Hematopoietic multipotent progenitor cell treated with erythropoietin and hydrocortisone succinate and interleukin-3 and kit ligand, for 4 days (in vitro differentiated cells): ENCODE measurements at places on chromosomes 5 and 9.
A peak's percentile ranks its signal among the peaks of the same experiment; 100 is the strongest.

DNA sequence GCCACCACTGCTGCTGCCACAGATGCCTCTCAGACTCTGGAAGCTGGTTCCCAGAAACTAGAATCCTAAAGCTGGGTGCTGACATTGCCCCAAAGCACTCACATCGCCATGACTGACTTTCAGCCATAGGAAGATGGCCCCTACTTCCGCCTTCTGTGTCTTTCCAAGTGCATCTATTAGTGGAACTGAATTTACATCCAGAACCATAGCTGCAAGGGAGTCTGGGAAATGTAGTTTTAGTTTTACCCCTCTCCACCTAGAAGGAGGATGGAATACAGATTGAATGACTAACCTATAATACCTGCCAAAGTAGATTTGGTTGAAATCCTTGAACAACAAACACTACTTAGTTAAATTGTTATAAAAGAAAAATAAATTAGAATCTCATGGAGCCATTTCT is 118.8 kb downstream of the RASGRF2 start:
- no peak for DNase-seq

DNA sequence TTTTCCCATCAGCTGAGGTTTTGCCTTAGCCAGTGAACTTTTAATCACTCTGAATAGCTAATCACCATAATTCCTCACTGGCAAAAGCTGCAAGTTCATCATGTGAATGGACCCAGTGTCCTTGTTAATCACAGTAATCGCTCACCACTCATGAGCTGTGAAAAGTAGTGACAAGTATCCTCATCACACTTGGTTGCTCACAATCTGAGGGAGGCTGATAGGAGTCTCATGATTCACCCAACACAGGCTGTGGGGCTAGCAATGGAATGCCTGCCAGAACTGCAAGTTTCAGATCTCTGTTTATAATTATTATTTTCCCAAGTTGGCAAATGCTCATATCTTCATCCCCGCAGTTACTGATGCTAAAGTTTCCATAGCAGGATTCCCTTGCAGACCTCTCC is 467.2 kb downstream of the KIF4B start:
- no peak for DNase-seq

DNA sequence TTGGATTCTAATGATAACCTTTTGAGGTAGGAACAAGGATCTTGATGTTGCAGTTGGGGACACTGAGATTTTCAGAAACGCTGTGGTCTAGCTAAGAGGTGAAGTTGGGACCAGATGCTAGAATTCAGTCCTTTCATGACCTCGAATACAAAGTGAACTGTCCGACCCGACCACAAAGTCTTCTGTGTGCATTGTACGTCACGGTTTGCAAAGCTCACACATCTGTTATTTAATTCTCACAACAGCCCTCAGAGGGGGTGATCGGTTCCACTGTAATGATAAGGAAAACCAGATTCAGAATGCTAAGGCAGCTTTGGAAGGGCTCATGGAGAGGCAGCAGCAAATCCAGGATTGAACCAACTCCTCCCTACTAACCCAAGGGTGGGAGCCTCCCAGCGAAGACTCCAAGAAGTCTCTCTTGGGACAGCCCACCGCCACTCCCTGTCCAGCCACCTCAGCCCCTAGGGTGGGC is 16.6 kb upstream of the KIF12 start:
- no peak for DNase-seq

DNA sequence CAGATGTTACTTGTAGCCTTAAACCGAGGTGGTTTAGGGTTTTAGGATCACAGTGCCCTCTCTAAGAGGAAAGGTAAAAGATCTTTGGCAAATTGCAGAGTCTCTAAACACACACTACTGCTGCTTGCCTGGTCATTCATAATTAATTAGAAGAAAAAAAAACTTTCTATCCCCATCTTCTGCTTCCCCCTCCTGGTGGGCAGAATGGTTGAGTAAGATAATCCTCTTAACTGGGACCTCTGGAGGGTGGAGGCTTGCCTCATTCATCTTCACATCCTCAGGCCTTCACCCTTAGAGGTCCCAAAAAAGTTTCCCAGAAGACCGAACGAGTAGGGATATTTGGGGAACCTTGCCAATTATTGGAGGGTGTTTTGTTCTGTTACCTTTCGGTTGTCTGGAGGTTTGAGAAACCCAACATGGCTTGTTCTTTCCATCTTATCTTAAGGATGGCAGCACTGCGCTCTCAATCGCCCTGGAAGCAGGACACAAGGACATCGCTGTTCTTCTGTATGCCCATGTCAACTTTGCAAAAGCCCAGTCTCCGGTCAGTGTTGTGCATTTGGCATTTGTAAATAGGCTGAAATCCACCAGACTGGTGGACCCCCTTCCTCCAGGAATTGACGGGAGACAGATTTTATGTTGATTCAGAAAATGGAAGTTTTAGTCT is 97.3 kb upstream of the DMRT1 start:
- peak; percentile 33 for DNase-seq

- peak; percentile 61 for DNase-seq
These were observed 29.2 kb upstream of the TGFBI start for GRCh38 chr5:135999406-136000139.

- DNase-seq: peak; percentile 86
These were observed 214.3 kb downstream of the GNA14 start for GRCh38 chr9:77433675-77434445.

- no peak for DNase-seq
These were observed 292.8 kb downstream of the YTHDC2 start for GRCh38 chr5:113806250-113806649.
